ENCODE measurements at places on chromosomes 1 and 21.

DNA sequence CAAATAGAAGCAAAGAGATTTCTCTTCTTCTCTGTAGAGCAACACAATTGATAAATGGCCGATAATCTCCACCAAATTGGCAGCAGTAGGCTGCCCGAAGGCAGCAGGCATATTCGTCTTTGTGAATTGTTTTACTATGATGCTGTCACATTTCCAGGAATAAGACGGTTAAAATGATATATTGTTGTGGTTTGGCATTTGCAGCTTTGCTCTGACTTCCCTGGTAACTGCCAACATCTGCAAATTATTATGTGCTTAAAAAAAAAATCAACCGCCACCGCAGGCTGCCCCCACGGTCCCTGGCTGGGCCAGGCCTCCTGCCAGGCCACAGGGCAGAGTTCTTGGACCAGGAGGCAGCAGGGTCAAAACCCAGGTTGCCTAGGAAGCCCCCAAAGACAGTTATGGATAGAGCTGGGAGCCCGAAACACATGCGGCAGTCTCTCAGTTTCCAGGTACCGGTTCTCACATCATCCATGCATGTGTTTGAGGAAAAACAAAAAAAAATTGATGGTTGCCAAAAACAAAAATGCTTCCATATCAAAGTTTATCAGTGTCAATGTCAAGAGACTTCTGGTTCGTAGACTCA lies 179.3 kb downstream of the ETS2 start:
- DNase-seq: no peak

- DNase-seq: no peak
Observed at GRCh38 chr1:201112173-201112731, at the start of gene CACNA1S. Gene CACNA1S, minus strand, starts transcription at chr1:201112426. Its CDS starts 87 bp downstream, at chr1:201112339.

DNA sequence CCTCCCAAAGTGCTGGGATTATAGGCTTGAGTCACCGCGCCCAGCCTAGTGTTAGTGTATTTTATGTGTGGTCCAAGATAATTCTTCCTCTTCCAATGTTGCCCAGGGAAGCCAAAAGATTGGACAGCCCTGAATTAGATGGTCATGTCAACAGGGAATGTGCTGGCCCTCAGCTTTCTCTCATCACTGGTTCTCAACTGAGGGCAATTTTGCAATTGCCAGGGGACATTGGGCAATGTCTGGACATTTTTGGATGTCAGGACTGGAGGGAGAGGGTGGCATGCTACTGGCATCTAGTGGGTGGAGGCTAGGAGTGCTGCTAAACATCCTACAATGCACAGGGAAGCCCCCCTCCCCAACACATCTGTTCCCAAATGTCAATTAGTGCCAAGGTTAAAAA lies 95.0 kb downstream of the LAMC2 start:
- DNase-seq: no peak

GRCh38 chr1:177343445-177343844 lies 172.7 kb downstream of the BRINP2 start:
- no peak for DNase-seq

GRCh38 chr1:168368131-168368530 lies 87.5 kb downstream of the TBX19 start:
- DNase-seq: no peak

All from progenitor cell of endocrine pancreas (in vitro differentiated cells).